ENCODE measurements at places on chromosomes 5 and 9. TPM values are rescaled to one million over a fixed set of nuclear protein-coding genes. Genes with fewer than 3 reads are reported as not detected.

DPP7 gene
- 66.8 TPM for total RNA-seq

CAMLG gene
- 30.9 TPM for total RNA-seq

SHISAL2B gene
- not detected for total RNA-seq

SLC25A51 gene
- 66.1 TPM for total RNA-seq

PCDHB14 gene
- 0.51 TPM for total RNA-seq

PCDHGA12 gene
- 3.5 TPM for total RNA-seq

SPACA9 gene
- 1.0 TPM for total RNA-seq

ALDH1A1 gene
- total RNA-seq = 2,886 TPM

TDRD7 gene
- total RNA-seq = 14.9 TPM

AFF4 gene
- 26.4 TPM for total RNA-seq

KCNN2 gene
- 3.4 TPM for total RNA-seq

SPATA31C1 gene
- total RNA-seq = not detected

CORO2A gene
- total RNA-seq = 0.51 TPM

BAAT gene
- not detected for total RNA-seq
